Activated naive CD8-positive, alpha-beta T cell treated with anti-CD3 and anti-CD28 coated beads, Interleukin-2, amount 10 ng/mL, durations not matched to agents 7 days and 5 days (primary cell): ENCODE measurements at places on chromosomes 1 and 21. TPM values are rescaled to one million over a fixed set of nuclear protein-coding genes. Genes with fewer than 3 reads are reported as not detected.

- DNase-seq, result no peak
Measured at GRCh38 chr21:16536140-16536539, 806.4 kb downstream of the USP25 start.

DNA sequence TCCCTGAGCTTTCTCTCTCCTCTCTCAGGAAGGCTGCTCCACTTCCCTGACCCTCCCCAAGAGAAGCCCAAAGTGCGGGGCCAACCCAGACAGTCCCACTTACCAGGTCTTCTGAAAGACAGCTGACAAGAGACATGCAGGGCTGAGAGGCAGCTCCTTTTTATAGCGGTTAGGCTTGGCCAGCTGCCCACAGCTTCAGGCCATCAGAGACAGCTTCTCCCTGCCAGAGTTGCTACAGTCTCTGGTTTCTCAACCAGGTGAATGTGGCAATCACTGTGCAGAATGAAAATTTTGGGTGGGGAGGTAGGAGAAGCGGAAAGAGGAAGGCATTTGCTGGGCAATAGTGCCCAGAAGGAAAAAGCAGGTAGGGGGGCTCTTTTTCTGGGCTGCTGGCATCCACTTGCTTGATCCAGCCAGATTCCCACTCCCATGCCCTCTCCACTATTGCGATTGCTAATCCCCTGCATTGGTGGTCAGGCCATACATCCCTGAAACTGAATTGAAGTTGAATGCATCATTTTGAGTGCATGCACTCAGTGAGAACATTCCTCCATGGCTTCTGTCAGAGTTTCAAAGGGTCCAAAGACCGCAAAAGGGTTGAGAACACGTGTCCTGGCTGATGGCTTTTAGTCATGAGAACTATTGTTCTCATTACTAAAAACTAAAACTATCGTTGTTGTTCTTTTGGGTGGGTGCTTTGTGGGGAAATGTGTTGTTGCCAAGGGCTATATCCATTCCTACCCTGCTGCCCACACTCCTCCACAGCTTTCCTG lies at the start of gene S100A8:
Gene S100A8, minus strand, starts transcription at position 136 of the 773 bp plus-strand sequence. CDS start 538 bp downstream, outside the sequence.
- no peak for DNase-seq

DNA sequence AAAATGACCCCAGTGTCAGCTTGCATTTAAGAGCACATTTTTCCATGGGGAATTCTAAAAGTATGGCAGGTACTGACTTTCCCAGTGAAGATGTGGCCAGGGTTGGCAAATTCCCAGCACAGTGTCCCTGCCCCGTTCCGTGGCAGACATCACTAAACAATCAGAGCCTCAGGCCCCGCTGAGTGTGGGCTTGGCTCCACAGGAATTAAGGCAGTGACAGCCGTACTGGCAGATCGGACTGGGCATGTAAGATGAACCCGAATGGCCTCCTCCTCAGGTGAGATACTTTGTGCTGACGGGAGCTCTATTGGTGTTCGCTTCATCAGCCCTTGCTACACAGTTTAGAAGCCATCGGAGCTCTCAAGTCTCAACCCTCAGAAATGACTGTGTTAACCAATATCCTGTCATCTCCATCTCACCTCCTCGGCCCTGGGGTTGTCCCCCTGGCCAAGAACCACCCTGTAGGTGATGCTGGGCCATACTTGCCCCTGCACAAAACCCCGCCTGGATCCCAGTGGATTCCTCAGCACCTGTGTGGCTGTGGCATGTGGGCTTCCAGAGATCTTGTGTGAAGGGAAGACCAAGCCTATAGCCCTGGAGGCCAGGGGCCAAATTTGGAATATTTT lies 29.0 kb upstream of the ABCG1 start:
- peak; percentile 56 for DNase-seq

DNA sequence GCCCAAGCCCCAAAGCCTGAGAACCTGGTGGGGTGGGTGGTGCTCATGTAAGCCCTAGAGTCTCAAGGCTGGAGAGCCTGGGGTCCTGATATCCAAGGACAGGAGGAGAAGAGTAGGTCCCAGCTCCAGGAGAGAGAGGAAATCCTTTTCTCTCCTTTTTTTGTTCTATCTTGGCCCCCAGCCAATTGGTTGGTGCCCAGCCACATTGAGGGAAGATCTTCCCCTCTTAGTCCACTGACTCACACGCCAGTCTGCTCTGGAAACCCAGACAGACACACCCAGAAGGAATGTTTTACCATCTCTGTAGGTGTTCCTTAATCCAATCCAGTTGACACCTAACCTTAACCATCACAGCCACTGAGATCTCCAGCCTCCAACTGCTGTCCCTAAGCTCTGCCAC lies 16.2 kb upstream of the LIN9 start:
- DNase-seq, result no peak

DNA sequence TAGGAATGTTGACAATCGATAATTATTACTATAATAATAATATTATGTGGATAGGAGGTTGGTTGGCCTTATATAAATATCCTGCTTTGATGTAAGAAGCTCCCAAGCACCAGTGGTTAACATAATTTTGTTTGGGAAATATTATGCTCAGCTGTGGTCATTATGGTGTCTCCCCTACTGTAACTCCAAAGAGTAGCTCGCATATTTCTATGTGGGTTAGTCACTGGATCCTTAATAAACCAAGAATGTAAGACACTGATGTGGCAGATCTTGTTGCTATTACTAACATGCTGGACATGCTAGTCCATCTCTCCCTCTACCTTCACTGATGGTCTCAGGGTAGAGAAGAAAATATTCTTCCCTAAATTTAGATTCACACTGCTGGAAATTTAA lies 79.2 kb upstream of the RALGPS2 start:
- DNase-seq, result no peak

DNA sequence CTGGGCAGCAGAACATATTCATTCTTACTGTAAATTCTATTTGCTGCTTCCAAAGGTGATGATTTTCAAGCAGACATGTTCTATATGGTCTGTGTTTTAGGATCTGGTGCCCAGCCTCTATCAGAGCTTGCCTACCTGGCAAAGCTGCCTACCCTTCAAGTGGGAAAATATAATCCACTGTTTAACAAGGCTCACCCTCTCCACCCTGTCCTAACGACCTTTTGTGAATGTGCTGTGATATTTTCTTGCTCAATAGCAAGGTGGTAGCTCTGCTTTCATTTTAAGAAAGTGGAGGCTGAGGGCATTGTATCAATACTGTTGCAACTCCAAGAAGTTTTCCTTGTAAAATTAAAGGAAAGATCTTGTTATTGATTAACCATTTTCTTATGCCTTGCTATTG lies 26.0 kb upstream of the AGO1 start:
- no peak for DNase-seq

DNA sequence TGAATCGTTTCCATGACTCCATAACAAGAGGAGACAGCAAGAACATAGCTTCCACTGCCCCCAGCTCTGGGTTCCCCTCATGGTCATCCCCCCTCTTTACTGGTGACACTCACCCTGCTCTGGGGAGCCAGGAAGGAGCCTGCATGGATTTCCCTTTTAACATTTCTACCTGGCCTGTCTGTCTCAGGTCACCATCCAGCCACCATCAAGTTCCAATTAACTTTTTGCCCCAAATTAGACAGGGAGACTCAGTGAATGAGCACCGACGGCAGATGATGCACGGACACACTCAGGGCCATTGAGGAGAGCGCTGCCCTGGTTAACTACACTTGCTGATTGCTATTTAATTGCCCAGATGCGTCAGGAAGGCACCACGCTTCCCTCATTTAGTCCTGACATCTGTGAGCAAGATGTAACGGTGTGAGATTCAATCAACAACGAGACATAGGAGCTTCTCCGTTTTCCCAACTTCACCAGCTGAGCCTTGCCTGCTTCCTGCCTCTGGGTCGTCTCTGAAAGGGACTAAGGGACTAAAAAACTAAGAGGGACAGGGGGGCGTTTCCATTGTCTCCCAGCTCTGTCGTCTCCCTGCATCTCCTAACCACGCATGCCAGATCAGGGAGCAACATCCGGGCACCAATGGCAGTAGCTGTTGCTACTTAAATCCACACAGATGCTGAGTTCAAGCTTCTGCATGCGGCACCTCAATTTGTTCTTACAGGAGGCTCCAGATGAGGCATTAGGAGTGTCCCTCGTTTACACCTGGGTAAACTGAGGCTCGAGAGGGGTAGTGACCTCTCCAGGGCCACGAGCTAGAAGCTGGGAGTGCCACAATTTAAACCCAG lies 426.7 kb downstream of the NPHP4 start:
- DNase-seq, result no peak

- no peak for DNase-seq
Measured at GRCh38 chr1:43854473-43854872, 79.1 kb upstream of the ARTN start.

- DNase-seq, result no peak
Measured at GRCh38 chr1:153057375-153057774, at the start of gene SPRR2A. Gene SPRR2A (minus strand): TSS chr1:153057512. CDS start chr1:153056735, 777 bp downstream.

GRCh38 chr21:45541221-45542039 lies 810 bp downstream of the SLC19A1 start:
- DNase-seq, result peak; percentile 84

- peak; percentile 61 for DNase-seq
Measured at GRCh38 chr1:55214212-55214933, 791 bp downstream of the USP24 start.

DNA sequence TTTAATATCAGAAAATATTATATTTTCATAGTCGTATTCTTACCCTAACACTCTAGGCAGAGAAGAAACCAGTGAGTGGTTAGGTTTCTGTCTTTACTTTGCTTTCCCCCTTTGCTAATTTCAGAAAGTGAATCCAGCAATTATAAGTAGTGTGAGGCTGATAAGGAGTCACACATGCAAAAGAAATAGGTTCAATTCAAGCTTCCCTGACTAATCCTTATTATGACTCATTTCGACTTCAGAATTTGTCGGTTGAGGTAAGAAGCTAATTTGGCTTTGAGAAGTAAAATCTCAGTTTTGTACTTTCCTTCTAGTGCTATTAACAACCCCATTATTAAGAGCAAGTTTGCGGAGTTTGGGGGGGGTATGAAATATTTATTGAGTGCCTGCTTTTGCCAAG lies 22.4 kb downstream of the ESRRG start:
- DNase-seq, result no peak

GRCh38 chr21:46025113-46025770 lies 43.7 kb downstream of the COL6A1 start:
- DNase-seq, result no peak

GRCh38 chr1:23562137-23562876 lies 3.0 kb upstream of the ID3 start:
- peak; percentile 49 for DNase-seq

DNA sequence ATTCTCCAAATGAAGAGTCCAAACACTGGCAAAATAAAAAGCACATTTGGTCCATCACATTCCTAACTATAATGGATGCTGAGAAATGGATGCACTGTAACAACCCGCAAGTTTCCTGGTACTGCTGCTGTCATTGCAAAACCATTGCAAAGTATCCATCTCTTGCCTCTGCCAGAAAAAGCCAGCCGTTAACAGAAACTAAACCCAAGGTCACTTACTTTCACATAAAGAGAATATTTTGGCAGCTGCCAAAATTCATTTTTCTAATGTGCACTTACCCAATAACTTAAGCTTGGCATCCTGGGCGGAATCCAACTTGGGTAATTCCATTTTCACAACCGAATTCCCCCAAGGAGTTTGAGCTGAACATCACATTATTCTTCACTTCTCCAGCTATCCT lies 77.0 kb upstream of the LRRC8D start:
- DNase-seq, result no peak

GRCh38 chr21:39938086-39938625 lies 70.9 kb downstream of the PCP4 start:
- DNase-seq, result no peak

DNA sequence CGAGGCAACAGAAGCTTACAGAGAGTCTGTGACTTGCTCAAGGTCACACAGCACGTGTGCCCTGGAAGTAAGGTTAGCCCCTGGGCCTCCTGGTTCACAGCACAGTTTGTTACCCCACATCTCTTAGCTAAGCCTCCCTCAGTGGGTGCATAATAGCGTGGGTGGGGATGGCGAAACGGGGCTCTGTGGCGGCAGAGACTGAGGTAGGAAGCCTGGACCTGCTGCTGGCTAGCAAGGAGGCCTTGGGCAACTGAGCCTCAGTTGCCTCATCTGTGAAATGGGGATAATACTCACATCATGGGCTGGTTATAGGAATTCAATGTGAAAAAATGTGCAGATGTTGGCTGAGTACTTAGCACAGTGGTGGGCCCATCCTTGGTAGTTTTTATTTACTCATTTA lies 596 bp downstream of the PADI4 start:
- no peak for DNase-seq

DNA sequence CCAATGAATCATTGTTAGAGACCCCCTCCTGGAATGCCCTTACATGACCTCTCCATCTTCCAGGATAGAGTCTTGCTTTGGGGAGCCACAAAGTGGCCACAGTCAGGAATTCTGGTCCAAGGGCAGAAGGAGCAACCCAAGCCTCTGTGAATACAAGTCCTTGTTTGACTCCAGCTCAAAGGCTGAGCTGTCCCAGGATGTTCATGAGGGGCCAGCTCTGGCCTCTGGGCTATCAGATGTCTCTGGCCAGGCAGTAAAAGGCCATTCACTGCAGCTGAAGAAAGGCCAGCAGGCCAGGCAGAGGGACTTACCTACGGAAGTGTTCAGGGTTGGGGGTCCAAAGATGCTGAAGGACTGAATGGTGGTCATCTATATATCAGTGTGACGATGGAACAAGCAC lies 98.3 kb upstream of the IPO9 start:
- DNase-seq, result no peak

GRCh38 chr1:204314893-204315658 lies 44.7 kb downstream of the PLEKHA6 start:
- DNase-seq, result no peak

DNA sequence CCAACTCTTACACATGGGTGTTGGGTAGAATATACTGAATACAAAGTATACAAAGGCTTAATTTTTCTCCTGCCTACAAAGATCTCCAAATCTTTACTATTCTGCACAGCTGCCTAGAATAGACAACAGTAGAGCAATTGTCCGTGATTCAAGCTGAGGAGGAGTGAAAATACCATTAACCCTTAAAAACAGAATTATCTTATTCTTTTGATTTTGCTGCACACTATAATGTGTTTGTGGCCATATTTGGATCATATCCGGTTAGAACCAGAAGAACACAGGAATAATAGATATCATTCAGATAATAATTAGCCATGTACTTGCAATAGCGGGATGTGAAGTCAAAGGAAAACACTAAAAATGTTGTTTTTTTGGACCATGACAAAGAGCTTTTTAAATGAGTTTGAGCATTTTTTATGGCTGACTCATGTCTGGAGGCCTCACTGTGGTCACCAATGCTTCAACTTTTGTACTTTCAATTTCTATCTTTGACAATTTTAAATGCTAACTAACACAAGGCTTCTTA lies 197.6 kb upstream of the FOXD3 start:
- DNase-seq, result no peak

GRCh38 chr21:42983103-42983502 lies 8.7 kb downstream of the PKNOX1 start:
- DNase-seq, result no peak

The APOBEC4 gene
- not detected for total RNA-seq

The TDRD5 gene
- total RNA-seq, result not detected

The RABGGTB gene
- total RNA-seq, result 86.0 TPM

The CNR2 gene
- total RNA-seq, result 2.0 TPM

The VTCN1 gene
- total RNA-seq, result not detected

The AK4 gene
- 81.3 TPM for total RNA-seq

The RO60 gene
- total RNA-seq, result 65.3 TPM

The TMEM81 gene
- 4.0 TPM for total RNA-seq
